Stimulated activated CD4-positive, alpha-beta T cell treated with anti-CD3 and anti-CD28 coated beads, Interleukin-1b, Interleukin-23, amount 100 ng/mL, for 1 hour (primary cell): ENCODE measurements at places on chromosomes 3 and 15.

DNA sequence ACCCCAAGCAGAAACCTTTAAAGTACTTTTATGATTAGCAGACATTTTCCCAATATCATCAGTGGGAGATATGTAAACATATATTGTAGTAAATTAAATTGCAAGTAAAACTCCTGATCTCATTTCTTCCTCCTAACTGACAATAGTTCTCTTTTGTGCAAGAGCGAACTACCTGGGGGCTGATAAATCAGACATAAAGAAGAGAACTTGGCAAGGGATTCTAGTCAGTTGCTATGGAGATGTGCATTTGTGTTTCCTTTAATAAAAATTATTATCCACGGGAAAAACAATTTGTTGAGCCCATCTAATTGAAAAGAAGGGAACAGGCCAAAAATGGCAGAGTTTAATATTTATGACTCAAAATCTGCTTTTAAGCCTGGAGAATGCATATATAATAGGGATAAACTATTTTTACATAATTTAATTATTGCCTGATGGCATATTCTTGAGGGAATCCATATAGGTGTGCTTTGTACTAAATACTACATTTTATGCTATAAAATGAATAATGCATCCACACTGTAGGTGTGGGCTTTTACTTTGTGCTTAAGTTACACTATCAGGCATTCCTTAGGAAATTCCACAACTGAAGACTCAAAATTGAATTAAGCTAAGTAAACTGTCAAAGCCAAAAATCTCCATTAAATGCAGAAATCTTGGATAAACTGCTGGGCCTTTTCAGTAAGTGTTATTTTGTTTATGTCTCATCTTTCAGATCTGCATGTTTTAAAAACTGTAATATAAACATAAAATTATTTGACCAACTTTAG, 258.1 kb downstream of the ERC2 start:
- no peak for DNase-seq

DNA sequence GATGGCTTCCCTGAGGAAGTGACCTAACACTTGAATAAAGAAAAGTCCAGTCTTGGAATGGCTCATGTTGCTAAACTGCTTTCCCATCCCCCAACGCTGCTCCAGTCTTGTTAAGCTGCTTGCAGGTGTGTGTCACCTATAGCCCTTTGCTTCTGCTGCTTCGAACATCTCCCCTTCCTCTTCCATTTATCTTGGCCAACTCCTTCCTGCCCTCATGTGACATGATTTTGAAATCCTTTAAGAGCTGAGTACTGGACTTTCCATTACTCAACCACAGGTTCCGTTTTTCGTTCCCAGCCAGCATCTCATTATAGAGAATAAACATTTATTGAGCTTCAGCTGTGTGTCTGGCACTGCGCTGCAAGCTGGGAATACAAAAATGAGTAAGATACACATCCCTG, 1.7 kb downstream of the ATG7 start:
- DNase-seq, result no peak

DNA sequence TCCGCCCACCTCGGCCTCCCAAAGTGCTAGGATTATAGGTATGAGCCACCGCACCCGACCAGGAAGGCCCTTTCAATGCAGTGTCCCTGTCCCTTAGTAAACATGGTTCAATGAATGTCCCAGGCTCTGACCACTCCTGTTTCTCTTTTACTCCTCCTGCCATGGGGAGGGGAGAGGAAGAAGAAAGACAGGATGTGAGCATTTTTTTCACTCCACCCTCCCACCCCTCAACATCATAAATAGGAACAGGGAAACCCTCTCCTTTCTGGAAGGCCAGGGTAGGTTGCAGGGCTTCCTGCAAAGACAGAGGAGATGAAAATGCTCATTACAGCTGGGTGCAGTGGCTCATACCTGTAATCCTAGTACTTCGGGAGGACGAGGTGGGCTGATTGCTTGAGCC, 7.5 kb upstream of the TATDN2 start:
- DNase-seq, result no peak

GRCh38 chr3:123930445-123930844, 30.6 kb downstream of the CCDC14 start:
- no peak for DNase-seq

- DNase-seq, result no peak
Observed at GRCh38 chr15:26670116-26670515, 102.8 kb downstream of the GABRB3 start.

DNA sequence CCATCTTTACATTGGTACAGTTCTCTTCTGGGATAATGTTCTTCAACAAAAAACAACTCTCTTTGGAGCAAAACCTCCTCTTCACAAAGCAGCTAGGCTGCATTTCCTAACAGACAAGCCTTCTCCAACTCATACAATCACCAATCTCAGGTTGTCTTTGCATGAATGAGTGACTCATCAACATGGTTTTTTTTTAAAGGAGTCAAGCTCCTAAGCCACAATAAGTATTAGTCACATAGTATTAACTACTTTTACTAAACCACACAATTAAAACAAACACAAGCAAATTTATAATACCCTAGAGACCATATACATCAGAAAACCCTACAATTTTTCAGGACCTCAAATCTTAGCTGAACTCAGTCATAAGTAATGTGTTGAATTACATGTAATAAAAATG, 137.4 kb downstream of the TBC1D5 start:
- no peak for DNase-seq
